H1 (cell line): ENCODE measurements at places on chromosomes 5 and 9. TPM values are rescaled to one million over a fixed set of nuclear protein-coding genes. Genes with fewer than 3 reads are reported as not detected.

GRCh38 chr9:74138182-74138581, 359.0 kb upstream of the RORB start:
- H3K27ac ChIP-seq = no peak overlapping the region
- no peak overlapping the region for H3K4me3 ChIP-seq
- DNase-seq = no peak
- H3K4me1 ChIP-seq = no peaks in the 10 kb centered on the region

- no peaks in the 10 kb centered on the region for H3K4me1 ChIP-seq
- no peak overlapping the region for H3K4me3 ChIP-seq
- DNase-seq = no peak
- H3K27me3 ChIP-seq = no peaks in the 10 kb centered on the region
Measured at GRCh38 chr5:131536211-131536826, 98.7 kb downstream of the RAPGEF6 start.

DNA sequence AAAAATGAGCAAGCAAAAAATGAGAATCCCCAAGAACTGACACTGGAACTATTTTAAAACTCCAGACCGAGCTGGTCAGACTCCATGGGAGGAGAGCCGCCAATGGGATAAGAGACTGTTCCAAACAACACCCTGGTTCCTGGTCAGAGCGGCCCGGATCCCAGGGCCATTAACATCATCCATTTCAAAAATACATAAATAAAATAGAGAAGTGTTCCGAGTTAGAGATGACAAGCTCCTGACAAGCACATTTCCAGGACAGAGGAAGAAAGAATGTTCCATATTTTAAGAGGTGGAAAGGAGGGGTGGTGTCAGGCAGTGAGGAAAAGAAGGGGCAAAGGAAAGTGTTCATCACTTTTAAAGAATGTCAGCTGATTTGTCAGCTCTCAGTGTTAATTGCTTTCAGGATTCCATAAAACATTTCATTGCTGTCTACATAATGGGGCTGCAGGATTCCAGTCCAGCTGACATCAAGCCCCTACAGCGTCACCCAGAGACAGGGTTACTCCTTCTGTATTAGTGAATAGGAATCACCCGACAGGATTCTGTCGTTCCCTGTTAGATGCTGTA, 202.5 kb upstream of the TRIM32 start:
- peaks cover 4% of the 10 kb centered on the region; the same call in 1 of the 2 replicates for H3K4me1 ChIP-seq
- H3K36me3 ChIP-seq = no peaks in the 10 kb centered on the region
- no peaks in the 10 kb centered on the region for H3K27me3 ChIP-seq
- no peak for DNase-seq
- no peak overlapping the region for H3K4me3 ChIP-seq

- no peaks in the 10 kb centered on the region for H3K27me3 ChIP-seq
- no peak for DNase-seq
- H3K36me3 ChIP-seq = no peaks in the 10 kb centered on the region
- no peaks in the 10 kb centered on the region for H3K4me1 ChIP-seq
Measured at GRCh38 chr5:137365126-137365865, 133.8 kb downstream of the SPOCK1 start.

GDNF gene
- total RNA-seq = 1.7 and 2.0 TPM in 2 replicates

DNA sequence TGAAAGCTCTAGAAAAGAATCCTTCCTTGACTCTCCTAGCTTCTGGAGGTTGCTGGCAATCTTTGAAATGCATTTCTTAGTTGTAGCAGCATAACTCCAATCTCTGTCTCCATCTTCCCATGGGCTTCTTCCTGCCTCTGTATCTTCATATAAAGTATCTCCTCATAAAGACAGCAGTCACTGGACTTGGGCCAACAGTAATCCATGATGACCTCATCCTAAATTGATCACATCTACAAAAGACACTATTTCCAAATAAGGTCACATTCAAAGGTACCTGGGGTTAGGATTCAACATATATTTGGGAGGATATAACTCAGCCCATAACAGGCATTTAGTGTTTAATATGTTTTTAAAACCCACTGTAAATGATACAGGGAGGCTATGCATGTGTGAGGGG, 123.3 kb downstream of the MLLT3 start:
- H3K27me3 ChIP-seq = no peaks in the 10 kb centered on the region
- H3K4me3 ChIP-seq = no peak overlapping the region
- H3K36me3 ChIP-seq = no peaks in the 10 kb centered on the region
- no peak overlapping the region for H3K27ac ChIP-seq
- DNase-seq = no peak

MYMK gene
- not detected in 2 replicates for total RNA-seq

DNA sequence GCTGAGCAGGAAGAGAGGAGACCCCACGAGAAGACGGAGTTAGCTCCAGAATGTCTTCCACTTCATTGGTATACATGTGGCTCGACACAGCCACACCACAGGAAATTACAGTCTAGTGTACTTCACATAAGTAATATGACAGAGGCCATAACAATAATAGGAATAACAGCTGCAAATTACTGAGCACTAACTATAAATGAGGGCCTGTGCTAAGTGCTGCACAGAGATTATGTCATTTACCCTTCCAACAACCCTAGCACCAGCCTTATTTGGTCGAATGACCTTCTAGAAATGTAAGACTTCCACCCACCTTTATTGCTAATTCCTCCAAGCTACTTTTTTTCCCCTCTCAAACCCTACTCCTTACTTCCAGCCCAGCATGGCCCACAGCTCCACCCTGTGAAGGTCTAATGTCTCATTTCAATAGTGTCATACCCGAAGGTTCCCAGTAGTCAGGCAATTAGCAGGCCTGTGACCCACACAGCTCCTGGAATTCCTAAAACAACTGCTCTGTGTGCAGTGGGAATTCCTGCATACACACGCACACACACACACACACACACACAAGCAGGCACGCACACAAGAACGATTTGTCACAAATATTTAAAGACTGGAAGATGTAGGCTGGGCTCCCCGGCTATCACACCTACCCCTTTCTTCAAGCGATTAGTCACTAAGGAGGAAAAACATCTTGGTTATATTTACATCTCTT, 134.5 kb downstream of the FRMD3 start:
- no peaks in the 10 kb centered on the region for H3K4me1 ChIP-seq
- H3K27ac ChIP-seq = no peak overlapping the region
- H3K4me3 ChIP-seq = no peak overlapping the region
- no peak for DNase-seq
- no peaks in the 10 kb centered on the region for H3K27me3 ChIP-seq
- H3K36me3 ChIP-seq = no peaks in the 10 kb centered on the region

FAXDC2 gene
- 3.7 and 4.8 TPM in 2 replicates for total RNA-seq

- DNase-seq = no peak
- H3K4me3 ChIP-seq = no peak overlapping the region
- H3K27ac ChIP-seq = no peak overlapping the region
- H3K4me1 ChIP-seq = no peaks in the 10 kb centered on the region
- no peaks in the 10 kb centered on the region for H3K36me3 ChIP-seq
- H3K27me3 ChIP-seq = no peaks in the 10 kb centered on the region
Measured at GRCh38 chr9:13614060-13614459, 334.6 kb upstream of the MPDZ start.

GRCh38 chr5:1934801-1935429, 52.2 kb upstream of the IRX4 start:
- no peaks in the 10 kb centered on the region; the same call in 1 of the 2 replicates for H3K36me3 ChIP-seq
- H3K27me3 ChIP-seq = peaks cover 2% of the 10 kb centered on the region
- no peak for DNase-seq
- H3K4me1 ChIP-seq = peaks cover 3% of the 10 kb centered on the region; the same call in 1 of the 2 replicates
- H3K27ac ChIP-seq = no peak overlapping the region

DNA sequence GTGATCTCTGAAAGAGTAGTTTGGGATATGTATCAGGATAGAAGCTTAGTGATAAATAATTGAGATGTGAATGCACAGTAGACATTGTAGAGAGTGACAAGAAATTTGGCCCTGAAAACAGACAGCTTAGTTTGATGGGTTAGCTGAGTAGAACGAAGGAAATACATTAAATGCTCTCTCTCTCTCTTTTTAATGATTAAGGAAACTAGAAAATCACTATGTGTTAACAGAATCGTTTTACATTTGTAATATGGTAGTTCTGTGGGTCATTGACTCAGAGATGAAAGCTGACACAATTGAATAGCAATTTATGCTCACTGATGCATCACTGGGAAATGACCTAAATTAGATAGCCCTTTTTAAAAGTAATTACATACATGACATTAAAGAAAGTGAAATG, 739.8 kb upstream of the PTPRD start:
- H3K36me3 ChIP-seq = no peaks in the 10 kb centered on the region
- peaks cover 3% of the 10 kb centered on the region for H3K4me1 ChIP-seq
- H3K27me3 ChIP-seq = no peaks in the 10 kb centered on the region
- no peak overlapping the region for H3K27ac ChIP-seq

CATSPER3 gene
- 0.48 TPM in 1 of 2 replicates, not detected in the other for total RNA-seq

- H3K27me3 ChIP-seq = no peaks in the 10 kb centered on the region
- no peak overlapping the region for H3K27ac ChIP-seq
- no peaks in the 10 kb centered on the region for H3K36me3 ChIP-seq
- DNase-seq = no peak
Measured at GRCh38 chr9:111659691-111660090, 1.7 kb upstream of the GNG10 start.

- no peaks in the 10 kb centered on the region for H3K36me3 ChIP-seq
- H3K27me3 ChIP-seq = no peaks in the 10 kb centered on the region
- no peak for DNase-seq
- H3K4me1 ChIP-seq = no peaks in the 10 kb centered on the region
- no peak overlapping the region for H3K27ac ChIP-seq
Measured at GRCh38 chr9:109791747-109792146, 11.7 kb downstream of the PALM2AKAP2 start.

GRM6 gene
- total RNA-seq = not detected in 2 replicates

MZB1 gene
- 0.47 TPM in 1 of 2 replicates, not detected in the other for total RNA-seq

- no peaks in the 10 kb centered on the region for H3K27me3 ChIP-seq
- H3K4me3 ChIP-seq = no peak overlapping the region
- H3K36me3 ChIP-seq = peaks cover 23% of the 10 kb centered on the region; the same call in 1 of the 2 replicates
- DNase-seq = no peak
- H3K27ac ChIP-seq = no peak overlapping the region
- H3K4me1 ChIP-seq = no peaks in the 10 kb centered on the region
Measured at GRCh38 chr5:5437227-5438172, 15.0 kb downstream of the ICE1 start.

CD72 gene
- 4.0 and 4.5 TPM in 2 replicates for total RNA-seq

SLC36A3 gene
- not detected in 2 replicates for total RNA-seq

SIT1 gene
- total RNA-seq = 7.8 and 8.2 TPM in 2 replicates

DNA sequence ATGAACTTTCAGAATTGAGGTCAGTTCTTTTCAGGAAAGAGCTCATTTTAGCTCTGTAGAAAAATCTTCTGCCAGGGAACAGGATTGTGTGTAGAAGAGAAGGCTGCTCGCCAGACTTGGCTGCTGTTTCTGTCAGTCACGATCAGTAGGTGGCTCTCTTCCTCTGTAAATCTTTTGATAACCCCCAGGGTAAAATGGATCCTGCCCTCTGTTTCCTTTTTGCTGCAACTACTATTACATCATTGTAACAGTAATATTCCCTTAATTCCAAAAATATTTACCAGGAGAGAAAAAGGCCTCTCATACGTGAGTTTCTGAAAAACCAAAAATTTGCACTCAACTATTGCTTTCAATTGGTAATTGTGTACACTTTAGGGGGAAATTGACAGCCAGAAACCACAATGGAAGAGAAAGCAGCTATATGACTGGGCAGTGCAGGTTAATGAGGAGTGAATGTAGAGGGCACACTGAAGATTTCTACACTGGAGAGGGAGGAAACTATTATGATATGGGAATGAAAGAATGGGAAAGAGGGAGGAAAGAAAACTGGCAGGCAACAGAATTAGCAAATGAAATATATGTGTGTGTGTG, 12.3 kb downstream of the IFNA21 start:
- H3K27me3 ChIP-seq = no peaks in the 10 kb centered on the region
- H3K4me1 ChIP-seq = no peaks in the 10 kb centered on the region
- H3K36me3 ChIP-seq = no peaks in the 10 kb centered on the region
- no peak overlapping the region for H3K27ac ChIP-seq

DNA sequence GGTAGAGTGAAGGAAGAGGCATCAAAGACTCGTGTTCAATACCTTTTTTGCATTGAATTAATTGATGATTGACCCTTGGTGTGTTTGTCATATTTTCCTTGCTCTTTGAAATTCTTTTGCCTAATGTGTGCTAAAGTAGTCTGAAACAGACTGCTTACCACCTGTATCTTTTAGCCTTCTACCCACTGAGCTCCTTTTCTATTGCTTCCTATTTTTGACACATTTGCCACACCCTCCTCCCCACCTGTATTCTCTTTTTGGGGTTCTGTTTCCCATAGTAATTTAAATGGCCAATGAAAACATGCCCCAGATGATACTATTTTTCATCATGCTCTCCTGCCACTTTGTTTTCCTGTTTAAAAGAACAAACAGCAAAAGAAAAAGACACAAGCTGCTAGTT, 78.5 kb downstream of the ZCCHC7 start:
- H3K4me3 ChIP-seq = no peak overlapping the region
- H3K27ac ChIP-seq = no peak overlapping the region
- H3K27me3 ChIP-seq = no peaks in the 10 kb centered on the region
- H3K4me1 ChIP-seq = peaks cover 15% of the 10 kb centered on the region

GRCh38 chr5:155746367-155747038, 580.5 kb upstream of the SGCD start:
- H3K27ac ChIP-seq = no peak overlapping the region
- H3K4me1 ChIP-seq = no peaks in the 10 kb centered on the region
- no peak for DNase-seq
- no peaks in the 10 kb centered on the region for H3K27me3 ChIP-seq

DIMT1 gene
- 39.2 and 42.1 TPM in 2 replicates for total RNA-seq

SMARCA2 gene
- 21.7 and 22.3 TPM in 2 replicates for total RNA-seq

DNA sequence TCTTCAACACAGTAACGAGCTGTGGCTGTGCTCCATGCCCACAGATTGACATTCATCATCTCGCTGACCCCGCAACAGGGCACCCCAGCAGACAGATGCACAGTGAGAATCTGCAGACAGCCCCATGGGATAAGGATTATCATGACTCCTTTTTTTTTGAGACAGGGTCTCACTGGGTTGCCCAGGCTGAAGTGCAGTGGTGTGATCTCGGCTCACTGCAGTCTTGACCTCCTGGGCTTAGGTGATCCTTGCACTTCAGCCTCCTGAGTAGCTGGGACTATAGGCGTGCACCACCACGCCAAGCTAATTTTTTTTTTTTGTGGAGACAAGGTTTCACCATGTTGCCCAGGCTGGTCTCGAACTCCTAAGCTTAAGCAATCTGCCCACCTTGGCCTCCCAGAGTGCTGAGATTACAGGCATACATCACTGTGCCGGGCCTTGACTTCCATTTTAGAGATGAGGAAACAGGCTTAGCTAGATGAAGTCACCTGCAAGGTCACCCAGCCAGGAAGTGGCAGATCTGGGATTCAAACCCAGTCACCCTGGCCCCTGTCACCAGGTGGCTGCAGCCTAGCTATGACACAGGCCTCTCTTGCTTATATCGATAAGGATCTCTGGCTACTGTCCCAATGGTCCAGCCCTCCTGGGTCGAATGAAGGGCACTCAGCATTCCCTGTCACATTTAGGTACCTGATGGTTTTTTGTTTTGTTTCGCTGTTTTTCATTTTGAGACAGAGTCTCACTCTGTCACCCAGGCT, 5.1 kb downstream of the AIF1L start:
- no peaks in the 10 kb centered on the region for H3K27me3 ChIP-seq
- no peak for DNase-seq
- H3K4me1 ChIP-seq = peaks cover 49% of the 10 kb centered on the region
- H3K36me3 ChIP-seq = peaks cover 6% of the 10 kb centered on the region
- no peak overlapping the region for H3K4me3 ChIP-seq
- H3K27ac ChIP-seq = no peak overlapping the region
